ENCODE measurements at places on chromosomes 1 and 21. TPM values are rescaled to one million over a fixed set of nuclear protein-coding genes. Genes with fewer than 3 reads are reported as not detected.

NTNG1 gene
- not detected for total RNA-seq

PBX1 gene
- 29.6 TPM for total RNA-seq

KRTAP10-3 gene
- not detected for total RNA-seq

CSTB gene
- 57.5 TPM for total RNA-seq

PDPN gene
- total RNA-seq, result not detected

BCL2L15 gene
- 0.54 TPM for total RNA-seq

RBM15 gene
- total RNA-seq, result 44.0 TPM

CCDC185 gene
- not detected for total RNA-seq

CDK18 gene
- total RNA-seq, result 32.0 TPM

USH2A gene
- total RNA-seq, result not detected

FCER1G gene
- 0.86 TPM for total RNA-seq

HSD3B1 gene
- total RNA-seq, result not detected

ZRANB2 gene
- 67.9 TPM for total RNA-seq

AK5 gene
- total RNA-seq, result 0.22 TPM

FMO4 gene
- 1.4 TPM for total RNA-seq

HPDL gene
- not detected for total RNA-seq

TRIM46 gene
- total RNA-seq, result 3.8 TPM

NEK2 gene
- total RNA-seq, result 50.2 TPM
